ENCODE measurements at places on chromosomes 3 and 15. TPM values are rescaled to one million over a fixed set of nuclear protein-coding genes. Genes with fewer than 3 reads are reported as not detected.

C3orf85 gene
- total RNA-seq: not detected

TMEM41A gene
- 19.4 TPM for total RNA-seq

SLC7A14 gene
- not detected for total RNA-seq

PYGO1 gene
- total RNA-seq: 7.9 TPM

NTRK3 gene
- 27.5 TPM for total RNA-seq

DCP1A gene
- 6.6 TPM for total RNA-seq

ITGB5 gene
- 348 TPM for total RNA-seq

GP9 gene
- total RNA-seq: not detected

RPL15 gene
- 2,934 TPM for total RNA-seq

NANOGP8 gene
- not detected for total RNA-seq

TBC1D5 gene
- total RNA-seq: 13.8 TPM

CPNE9 gene
- not detected for total RNA-seq

FAM219B gene
- 40.8 TPM for total RNA-seq

NPAP1 gene
- not detected for total RNA-seq

FAM240A gene
- not detected for total RNA-seq

GPR156 gene
- 0.34 TPM for total RNA-seq

PRKAR2A gene
- total RNA-seq: 21.2 TPM

TMEM207 gene
- not detected for total RNA-seq

ELL3 gene
- 1.8 TPM for total RNA-seq

COL8A1 gene
- not detected for total RNA-seq

SPESP1 gene
- total RNA-seq: not detected

ARID3B gene
- total RNA-seq: 3.8 TPM

MYLK gene
- total RNA-seq: 14.2 TPM

CCR1 gene
- not detected for total RNA-seq

AMOTL2 gene
- 46.2 TPM for total RNA-seq

SERINC4 gene
- not detected for total RNA-seq

CDHR4 gene
- 0.23 TPM for total RNA-seq

SCG5 gene
- 2.3 TPM for total RNA-seq

CISH gene
- total RNA-seq: 0.65 TPM

GATA2 gene
- total RNA-seq: 4.8 TPM

OXTR gene
- 9.2 TPM for total RNA-seq

IQCH gene
- total RNA-seq: 2.4 TPM

CDCP1 gene
- 9.5 TPM for total RNA-seq

SKOR1 gene
- 0.06 TPM for total RNA-seq

NPHP3 gene
- 9.5 TPM for total RNA-seq

SOX14 gene
- not detected for total RNA-seq

CRABP1 gene
- 1.2 TPM for total RNA-seq

RBPMS2 gene
- total RNA-seq: 8.9 TPM

CPN2 gene
- not detected for total RNA-seq

IQCF5 gene
- not detected for total RNA-seq

All from A549 treated with ZK216348 at 1 μM for 4 hours (cell line).